Hippocampal formation (tissue), 2 donors: ENCODE measurements at places on chromosomes 7 and 10.

- no peak for DNase-seq
These were observed 2.6 kb downstream of the VWC2 start for GRCh38 chr7:49775949-49776443.

DNA sequence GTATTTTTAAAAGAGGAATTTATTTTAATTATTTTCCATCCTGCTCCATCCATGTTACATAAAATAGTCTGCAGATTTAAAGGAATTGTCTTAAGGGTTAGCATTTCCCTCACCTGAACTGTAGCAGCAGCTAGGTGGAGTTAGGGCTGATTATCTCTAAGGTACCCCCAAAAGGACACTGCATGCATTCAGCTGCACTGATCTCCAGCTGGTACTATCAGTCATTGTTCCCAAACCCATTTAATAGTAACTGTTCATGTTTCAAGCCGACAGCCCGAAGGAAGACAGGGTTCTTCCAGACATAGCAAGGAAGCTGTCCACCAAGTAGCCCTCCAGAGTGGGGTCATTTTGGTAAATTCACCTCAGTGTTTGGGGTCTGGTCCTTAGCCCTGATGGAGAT is 48.7 kb downstream of the FAM171A1 start:
- no peak for DNase-seq

DNA sequence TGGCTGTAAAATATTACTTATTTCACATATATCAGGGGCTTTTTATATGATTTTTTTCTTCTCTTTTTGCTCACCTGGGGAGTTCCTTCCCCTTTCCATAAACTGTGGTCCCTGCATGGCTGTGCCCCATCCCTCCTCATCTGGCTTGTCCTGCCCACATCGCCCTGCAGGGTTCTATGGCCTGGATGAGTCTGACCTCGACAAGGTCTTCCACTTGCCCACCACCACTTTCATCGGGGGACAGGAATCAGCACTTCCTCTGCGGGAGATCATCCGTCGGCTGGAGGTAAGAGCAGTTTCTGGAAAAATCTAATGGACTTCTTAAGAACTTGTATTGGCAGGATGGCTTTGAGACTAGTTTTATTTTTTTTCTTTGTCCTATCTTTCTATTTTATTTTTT is 60.1 kb downstream of the OGDH start:
- no peak for DNase-seq

DNA sequence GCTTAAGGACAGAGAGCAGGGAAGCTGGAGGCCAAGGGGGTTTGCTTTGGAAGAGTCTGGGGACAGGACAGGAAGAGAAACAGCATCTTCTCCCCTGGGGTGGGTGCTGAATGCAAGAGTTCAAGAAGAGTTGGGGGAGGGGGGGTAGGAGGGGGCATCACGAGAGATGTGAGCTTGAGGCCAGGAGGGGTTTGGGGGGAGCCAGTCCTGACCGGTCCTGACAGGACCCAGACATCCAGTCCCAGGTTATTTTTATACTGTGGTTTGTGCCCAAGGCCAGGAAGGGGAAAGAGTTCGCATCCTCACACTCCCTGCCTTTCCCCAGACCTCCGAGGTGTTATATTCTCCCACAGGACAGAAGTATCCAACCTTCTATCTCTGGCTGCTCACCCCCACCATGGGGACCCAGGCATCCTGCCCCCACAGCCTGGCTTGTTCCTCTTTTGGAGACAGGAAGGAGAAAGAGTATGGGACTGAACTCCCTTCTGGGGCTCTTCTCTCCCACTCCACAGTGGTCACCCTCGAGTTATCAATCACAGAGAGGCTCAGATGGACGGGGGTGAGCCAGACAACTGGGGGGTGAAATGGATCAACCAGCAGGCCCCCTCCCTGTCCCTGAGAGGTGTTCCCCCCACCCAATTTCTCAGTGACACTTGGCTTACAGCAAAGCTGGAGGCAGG is 2.8 kb downstream of the TSC22D4 start:
- DNase-seq, result no peak

GRCh38 chr7:23467806-23468525 is 2.3 kb downstream of the IGF2BP3 start:
- DNase-seq, result no peak
